ENCODE measurements at places on chromosomes 13 and 19.

GRCh38 chr19:34661357-34661756 lies 15.6 kb downstream of the SCGB2B2 start:
- DNase-seq, result no peak

DNA sequence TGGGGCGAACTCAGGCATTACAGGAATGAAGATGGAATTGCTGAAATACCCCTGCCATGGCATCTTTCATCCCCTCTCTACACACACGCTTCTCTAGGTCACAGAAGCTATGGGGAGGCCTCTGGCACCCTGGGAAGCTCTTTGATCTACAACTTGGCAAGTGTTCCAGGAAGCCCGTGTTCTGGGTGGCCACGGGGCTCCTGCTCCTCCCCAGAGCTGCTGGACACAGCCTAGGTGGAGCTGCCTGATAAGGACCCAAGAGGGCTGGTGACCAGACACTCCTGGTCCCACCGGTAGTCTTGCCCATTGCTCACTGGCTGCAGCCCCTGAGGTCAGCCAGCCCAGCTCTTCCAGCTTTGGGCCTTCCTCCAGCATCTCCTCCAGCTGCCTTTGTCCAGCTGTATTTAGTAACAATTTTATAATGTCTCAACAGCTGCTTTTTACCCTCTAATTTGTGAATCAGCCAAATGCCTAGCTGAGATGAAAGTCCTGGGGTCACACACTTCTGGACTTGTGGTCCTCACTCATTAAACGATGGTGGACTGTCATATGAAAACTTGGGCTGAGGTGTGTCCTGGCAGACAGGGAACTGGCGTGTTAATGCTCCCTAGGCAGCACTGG lies 72.8 kb upstream of the SPATA13 start:
- no peak for DNase-seq

GRCh38 chr13:86201477-86201876 lies 402.3 kb upstream of the SLITRK6 start:
- DNase-seq, result no peak

DNA sequence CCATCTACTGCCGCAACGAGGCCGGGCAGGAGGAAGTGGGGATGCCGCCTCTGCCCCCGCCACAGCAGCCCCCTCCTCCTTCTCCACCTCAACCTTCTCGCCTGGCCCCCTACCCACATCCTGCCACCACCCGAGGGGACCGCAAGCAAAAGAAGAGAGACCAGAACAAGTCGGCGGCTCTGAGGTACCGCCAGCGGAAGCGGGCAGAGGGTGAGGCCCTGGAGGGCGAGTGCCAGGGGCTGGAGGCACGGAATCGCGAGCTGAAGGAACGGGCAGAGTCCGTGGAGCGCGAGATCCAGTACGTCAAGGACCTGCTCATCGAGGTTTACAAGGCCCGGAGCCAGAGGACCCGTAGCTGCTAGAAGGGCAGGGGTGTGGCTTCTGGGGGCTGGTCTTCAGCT lies 3.4 kb upstream of the NUP62 start:
- DNase-seq, result peak; percentile 30

DNA sequence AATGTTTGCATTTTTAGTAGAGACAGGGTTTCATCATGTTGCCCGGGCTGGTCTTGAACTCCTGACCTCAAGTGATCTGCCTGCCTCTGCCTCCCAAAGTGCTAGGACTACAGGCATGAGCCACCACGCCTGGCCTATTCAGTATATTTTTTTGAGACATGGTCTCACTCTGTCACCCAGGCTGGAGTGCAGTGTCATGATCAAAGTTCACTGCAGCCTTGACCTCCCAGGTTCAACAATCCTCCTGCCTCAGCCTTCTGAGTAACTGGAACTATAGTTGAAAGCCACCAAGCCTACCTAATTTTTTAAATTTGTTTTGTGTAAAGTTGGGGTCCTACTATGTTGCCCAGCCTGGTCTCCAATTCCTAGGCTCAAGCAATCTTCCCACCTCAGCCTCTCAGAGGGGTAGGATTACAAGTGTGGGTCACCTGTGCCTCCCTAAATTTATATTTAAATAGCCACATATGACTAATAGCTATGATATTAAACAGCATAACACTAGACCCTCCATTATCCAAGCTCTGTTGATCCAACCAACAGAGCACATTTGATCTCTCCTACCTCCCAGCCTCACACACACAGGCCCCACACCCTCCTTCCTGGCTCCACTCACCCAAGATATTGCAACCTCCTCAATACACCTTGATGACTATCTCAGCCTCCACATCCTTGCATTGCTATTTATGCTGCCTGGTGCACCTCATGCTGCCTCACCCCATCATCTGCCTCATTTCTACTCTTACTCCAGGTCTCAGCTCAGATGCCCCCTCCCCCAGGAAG lies 2.1 kb upstream of the CEACAM19 start:
- no peak for DNase-seq

GRCh38 chr19:39335168-39335548 lies 685 bp downstream of the GMFG start:
- DNase-seq, result peak; percentile 30

GRCh38 chr19:55443824-55444480 lies 852 bp upstream of the SHISA7 start:
- DNase-seq, result no peak

DNA sequence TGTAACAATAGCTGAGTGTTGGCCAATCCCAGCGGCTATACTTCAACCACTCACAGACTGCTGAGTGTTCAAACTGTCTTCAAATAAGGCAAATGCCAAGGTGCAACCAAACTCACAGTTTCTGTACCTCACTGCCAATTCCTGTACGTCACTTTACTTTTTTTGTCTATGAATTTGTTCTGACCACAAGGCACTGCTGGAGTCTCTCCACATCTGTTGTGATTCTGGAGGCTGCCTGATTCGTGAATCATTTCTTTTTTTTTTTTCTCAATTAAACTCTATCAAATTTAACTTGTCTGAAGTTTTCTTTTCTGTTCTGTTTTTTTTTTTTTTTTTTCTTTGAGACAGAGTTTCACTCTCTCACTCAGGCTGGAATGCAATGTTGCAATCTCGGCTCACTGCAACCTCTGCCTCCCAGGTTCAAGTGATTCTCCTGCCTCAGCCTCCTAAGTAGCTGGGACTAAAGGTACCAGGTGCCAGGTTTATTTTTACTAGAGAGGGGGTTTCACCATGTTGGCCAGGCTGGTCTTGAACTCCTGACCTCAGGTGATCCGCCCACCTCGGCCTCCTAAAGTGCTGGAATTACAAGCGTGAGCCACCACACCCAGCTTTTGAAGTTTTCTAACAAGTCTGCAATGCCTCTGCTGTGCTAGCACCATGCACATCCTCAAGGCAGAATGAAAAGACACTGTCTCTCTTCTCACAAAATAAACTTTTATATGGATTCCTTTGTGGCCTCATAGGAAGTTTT lies 401.7 kb downstream of the IRS2 start:
- DNase-seq, result no peak

DNA sequence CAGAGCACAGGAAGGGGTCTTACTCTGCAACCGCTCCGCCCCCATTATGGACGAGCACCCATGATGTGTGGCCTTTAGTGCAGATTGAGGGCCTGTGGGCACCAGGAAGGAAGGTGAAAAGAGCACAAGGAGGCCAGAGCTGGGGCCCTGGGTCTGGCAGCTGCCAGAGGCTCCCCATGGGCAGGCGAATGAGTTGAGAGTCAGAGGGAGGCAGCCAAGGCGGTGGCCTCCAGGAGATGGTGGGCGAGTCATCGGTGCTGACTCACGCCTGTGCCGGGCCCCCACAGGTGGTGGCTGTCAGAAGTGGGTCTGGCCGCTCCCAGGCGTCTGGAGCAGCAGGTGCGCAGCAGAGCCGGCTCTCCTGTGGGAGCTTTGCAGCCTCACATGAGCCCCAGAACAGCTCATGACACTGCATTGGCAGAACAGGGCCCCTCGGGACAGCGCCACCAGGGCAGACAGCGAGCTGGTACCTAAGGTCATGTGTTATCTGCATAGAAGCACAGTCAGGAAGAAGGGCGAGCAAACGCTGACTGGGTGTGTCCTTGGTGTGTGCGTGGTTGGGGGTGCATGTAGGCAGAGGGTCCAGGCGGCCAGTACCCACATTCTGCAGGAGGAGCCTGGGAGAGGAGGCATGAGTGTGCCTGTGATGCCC lies 68.8 kb downstream of the CHST8 start:
- DNase-seq, result no peak

DNA sequence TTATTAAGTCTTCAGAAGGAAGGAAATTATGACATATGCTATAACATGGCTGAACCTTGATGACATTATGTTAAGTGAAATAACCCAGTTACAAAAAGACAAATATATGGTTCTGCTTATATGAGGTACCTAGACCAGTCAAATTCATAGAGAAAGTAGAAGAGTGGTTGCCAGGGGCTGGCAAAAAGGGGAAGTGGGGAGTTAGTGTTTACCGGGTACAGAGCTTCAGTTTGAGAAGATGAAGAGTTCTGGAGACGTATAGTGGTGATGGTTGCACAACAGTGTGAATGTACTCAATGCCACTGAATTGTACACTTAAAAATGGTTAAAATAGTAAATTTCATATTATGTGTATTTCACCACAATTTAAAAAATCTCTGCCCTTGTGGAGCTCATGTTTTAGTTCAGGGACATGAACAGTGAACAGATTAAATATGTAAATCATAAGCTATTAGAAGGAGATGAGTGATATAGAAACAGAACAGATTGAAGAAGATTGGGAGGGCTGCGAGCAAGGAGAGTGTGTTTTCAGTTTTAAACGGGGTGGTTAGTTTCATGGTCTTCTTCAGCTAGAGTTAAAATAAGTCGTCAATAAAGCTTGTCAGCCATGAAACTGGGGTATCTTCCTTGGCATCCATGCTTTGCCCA lies 355.2 kb downstream of the KCNRG start:
- no peak for DNase-seq

DNA sequence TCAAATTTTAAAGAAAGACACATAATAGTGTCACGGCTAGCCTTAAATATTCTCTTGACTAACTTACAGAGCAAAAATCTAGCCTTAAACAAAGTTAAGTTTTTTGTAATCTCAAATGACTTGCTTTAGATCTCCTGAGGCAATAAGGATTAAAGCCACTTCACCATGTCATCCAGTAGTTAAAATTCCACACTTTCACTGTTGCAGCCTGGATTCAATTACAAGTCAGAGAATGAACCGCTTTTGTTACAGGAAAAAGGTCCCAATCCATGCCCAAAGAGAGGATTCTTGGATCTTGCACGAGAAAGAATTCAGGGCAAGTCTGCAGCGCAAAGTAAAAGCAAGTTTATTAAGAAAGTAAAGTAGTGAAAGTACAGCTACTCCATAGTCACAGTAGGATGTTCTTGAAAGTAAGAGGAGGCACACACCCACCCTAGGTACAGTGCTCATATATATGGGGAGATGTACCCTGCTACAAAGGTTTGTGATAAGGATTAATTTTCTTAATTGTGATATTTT lies 34.6 kb upstream of the CD177 start:
- no peak for DNase-seq

DNA sequence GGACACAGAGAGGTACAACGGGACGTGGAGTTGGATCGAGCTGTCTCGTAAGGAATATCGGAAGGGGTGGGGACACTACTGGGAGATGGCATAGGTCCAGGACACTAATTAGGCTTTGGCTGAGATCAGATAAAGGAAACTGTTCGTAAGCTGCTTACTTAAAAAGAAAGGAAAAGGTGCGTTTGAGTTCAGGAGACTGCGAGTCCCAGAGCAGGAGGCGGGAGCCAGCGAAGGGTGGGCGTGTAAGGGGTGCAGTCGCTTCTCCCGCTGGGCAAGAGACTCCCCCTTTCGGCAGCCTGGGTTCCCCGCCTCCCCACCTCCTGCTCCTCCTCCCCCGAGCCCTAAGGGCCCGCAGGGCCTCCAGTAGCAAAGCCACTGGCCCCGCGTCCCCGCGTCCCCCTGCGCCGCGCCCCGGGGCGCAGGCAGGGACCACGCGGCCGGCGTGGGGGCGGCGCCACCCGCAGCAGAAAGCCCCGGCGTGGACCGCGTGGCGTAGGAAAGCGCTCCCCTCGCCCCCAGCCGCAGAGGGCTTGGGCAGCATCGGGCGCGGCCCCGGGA lies 547 bp downstream of the ABCC4 start:
- peak; percentile 42 for DNase-seq

- DNase-seq, result no peak
Measured at GRCh38 chr19:34713262-34713637, 20.8 kb upstream of the ZNF181 start.

DNA sequence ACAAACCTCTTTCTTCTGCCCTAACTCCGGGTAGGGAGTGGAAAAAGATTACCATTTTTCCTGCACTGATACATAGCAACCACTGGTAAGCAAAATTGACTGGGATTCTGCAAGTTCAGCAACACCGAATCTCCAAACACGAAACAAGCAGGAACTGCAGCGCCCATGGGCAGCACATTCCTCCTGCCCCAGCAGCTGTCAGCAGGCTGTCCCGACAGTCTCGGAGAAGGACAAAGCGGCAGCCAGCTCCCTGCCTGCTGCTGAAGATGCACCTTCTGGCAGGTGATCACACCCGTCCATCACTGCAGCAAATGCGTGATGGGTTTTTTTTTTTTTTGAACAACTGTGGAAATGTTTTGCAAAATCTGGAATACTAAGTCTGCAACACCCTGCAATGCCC lies 6.7 kb downstream of the TMTC4 start:
- no peak for DNase-seq

- DNase-seq, result no peak
Measured at GRCh38 chr19:34500656-34501120, 19.1 kb downstream of the WTIP start.

GRCh38 chr13:63195726-63196125 lies 1780.1 kb upstream of the PCDH20 start:
- no peak for DNase-seq

DNA sequence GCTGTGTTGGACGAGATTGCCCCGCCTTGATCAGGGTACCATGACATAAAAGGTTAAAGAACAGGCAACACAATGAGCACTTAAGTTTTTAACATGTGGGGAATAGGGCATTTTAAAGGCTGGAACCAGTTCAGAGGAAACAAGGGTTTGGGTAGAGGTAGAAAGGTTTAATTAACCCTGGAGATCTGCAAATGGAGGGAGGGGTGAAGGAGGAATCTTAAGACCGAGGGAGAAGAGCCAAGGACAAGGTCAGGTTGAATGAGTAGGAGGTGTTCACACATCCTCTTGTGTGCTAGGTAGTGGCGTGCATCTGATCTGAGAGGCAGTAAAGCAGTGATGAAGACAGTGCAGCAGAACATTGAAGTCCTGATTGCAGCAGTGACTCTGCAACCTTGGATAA lies 28.5 kb downstream of the SKA3 start:
- DNase-seq, result no peak

- DNase-seq, result no peak
Measured at GRCh38 chr13:79382545-79383275, 23.3 kb downstream of the RBM26 start.

- DNase-seq, result no peak
Measured at GRCh38 chr13:106393776-106394175, 141.7 kb downstream of the EFNB2 start.

Data from stimulated activated naive CD4-positive, alpha-beta T cell treated with Interleukin-2 at 50 U/mL for 16 hours (primary cell).